Amniotic epithelial cell (primary cell): ENCODE measurements at places on chromosomes 2 and 18.

DNA sequence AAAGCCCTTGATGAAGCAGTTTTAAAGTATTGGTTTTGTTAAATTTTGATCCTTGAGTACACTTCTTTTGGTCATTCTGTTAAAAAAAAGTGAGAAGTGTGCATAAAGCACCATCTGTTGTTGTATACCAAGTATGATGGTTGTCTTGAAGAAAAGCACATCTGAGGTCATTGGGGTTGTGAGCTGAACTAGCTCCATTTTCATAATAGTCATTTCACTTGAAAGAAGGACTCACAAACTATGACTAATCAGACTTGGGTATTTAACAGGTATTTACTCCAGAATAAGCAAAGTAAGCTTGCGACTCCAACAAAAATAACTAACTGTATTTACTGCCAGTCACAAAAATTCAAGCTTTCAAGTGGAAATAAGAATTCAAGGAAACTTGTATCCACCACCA is 35.1 kb downstream of the CHN1 start:
- peak; percentile 26 for DNase-seq

GRCh38 chr2:159226059-159226461 is 60.4 kb downstream of the WDSUB1 start:
- peak; percentile 39 for DNase-seq

DNA sequence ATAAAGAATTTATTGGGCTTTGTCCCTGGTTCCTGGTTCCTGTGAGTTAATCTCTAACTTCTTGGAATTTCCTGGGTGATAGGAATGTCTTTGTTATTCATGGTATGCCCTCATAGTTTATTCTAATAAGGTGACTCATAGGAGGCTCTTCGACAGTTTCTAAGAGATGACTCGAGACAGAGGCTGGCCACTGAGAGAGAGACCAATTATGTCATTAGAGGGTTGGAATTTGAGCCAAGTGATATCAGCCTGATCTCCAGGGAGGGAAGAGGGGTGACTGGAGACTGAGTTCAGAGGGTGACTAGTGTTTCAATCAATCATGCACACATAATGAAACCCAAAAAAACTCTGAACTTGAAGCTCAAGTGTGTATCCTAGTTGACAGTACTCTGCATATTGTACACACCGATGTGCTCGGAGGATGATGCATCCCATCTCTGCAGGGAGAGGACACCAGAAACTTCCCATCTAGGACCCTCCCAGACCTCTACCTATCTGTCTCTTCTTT is 185.7 kb downstream of the MTCL1 start:
- DNase-seq, result peak; percentile 88

DNA sequence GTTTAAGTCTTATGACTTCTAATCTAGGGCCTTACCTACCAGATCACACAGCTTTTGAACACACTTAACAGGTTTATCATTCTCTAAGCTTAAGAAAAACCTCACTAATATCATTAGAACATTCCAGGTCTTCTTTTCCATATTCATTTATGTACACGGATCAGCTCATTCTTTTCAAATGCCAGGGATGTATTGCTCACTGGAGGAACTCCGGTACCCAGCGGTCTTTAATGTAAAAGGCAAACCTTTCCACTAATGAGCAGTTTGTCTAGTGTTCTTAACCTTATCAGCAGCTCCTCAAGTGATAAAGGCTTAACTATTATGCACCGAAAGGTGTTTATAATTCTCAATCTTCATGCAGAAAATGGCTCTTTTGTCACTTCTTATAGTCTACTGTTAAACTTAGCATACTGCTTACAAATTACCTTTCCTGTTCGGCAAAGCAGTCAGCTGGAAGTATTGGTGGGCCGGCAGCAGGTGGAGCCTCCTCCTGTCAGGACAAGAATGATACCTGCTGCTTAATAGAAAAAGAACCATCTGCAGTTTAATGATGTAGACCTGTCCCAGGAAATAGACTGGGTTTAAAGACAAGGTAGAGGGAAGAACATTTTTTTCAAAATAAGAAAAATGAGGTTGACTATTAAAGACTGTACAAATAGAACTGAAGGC is 142.7 kb downstream of the FIGN start:
- no peak for DNase-seq

DNA sequence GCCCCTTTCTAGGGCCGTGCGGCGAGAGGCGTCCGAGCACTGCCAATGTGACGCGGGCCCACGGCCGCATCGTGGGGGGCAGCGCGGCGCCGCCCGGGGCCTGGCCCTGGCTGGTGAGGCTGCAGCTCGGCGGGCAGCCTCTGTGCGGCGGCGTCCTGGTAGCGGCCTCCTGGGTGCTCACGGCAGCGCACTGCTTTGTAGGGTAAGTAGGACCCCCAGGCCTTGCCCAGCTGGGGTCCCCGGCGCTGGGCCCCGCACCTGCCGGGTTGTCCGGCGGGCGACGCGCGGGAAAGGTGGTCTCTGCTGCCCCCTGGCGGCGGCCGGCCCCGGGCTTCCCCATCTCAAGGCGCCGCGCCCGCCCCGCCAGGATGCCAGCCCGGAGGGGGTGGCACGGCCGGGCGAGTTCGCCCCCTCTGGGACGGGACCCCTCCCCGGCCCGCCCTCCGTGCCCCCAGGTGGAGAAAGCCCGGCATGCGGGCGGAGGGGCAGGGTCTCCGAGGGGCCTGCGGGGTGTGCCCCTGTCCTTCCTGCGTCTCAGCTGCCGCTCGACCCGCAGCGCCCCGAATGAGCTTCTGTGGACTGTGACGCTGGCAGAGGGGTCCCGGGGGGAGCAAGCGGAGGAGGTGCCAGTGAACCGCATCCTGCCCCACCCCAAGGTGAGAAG is 1.9 kb downstream of the PRSS56 start:
- DNase-seq, result no peak

- DNase-seq, result peak; percentile 80
Observed at GRCh38 chr2:12856934-12857601, 140.3 kb downstream of the TRIB2 start.

DNA sequence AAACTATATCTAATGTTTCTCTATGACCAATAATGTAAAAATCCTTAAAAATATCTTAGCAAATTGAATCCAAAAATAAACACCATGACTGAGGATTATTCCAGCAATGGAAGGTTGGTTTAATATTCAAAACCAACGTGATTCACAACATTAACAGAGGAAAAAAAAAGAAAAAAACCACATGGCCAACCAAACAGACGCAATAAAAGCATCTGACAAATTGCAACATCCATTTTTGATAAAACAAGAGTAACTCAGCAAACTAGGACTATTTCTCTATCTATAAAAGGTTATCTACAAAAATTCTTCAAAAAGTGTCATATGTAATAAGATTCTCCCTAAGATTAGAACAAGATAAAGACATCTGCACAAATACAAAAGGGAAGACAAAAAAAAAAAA is 28.9 kb downstream of the PPP3R1 start:
- DNase-seq, result peak; percentile 82

- DNase-seq, result no peak
Observed at GRCh38 chr2:150066490-150066889, 421.0 kb downstream of the RND3 start.

GRCh38 chr2:105834931-105835330 is 90.2 kb downstream of the NCK2 start:
- no peak for DNase-seq

DNA sequence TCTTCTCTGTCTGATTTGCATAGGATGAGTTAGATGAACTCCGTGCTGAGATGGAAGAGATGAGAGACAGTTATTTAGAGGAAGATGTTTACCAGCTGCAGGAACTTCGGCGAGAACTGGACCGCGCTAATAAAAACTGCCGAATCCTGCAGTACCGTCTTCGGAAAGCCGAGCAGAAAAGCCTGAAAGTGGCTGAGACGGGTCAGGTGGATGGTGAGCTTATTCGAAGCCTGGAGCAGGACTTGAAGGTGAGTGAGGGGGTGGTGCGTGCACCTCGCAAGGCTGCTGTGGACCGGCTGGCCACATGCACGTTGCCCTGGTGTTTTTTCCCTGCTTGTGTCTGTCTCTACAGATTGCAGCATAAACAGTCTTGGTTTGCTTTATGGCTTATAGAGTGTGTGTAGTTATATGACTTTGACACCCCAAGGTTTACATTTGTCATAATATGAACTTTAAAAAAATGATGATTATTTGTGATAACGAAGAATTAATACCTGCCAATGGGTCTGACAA is 13.1 kb downstream of the MTCL1 start:
- DNase-seq, result no peak
